CD4-positive, alpha-beta T cell treated with Interleukin-4 for 4 hours (primary cell): ENCODE measurements at places on chromosomes 4 and X.
A peak's percentile ranks its signal among the peaks of the same experiment; 100 is the strongest.

DNA sequence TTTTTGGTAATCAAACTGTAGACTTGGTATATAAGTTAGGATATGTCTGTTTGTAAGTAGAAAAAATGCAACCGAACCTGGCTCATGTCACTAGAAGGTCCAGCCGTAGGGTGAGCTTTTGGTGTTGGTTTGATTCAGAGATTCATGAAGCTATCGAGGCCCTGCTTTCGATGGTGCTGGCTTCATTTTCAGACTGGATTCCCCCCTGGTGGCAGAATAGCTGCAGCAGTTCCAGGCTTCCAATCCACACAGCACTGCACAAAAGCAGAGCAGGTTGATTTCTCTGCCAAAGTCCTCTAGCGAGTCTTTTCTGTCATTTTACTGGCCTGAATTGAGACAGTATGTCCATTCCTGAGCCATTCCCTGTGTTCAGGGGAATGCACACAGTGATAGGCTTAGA, 33.1 kb downstream of the PDK3 start:
- DNase-seq: peak; percentile 22

DNA sequence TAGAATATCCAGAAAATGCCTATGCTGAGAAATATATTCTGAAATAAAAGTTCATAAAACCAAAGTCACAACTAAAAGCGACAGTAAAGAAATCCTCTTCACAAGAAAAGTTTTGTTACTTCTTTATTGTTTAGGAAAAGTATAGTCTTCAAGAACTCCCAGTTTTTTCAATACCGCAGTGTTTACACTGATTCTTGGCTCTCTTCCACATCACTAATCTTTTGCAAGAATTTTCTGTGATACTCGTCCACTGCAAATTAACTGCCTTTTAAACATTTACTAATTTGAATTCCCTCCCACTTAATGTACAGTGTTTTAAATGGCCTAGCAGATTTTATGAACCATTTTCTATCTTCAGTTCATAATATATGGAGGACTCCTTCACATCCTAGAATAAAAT, 65.1 kb downstream of the HPGDS start:
- DNase-seq: no peak

GRCh38 chrX:35743331-35743730, 54.8 kb upstream of the MAGEB16 start:
- DNase-seq: no peak

GRCh38 chr4:177441061-177441802, 1.0 kb downstream of the AGA start:
- DNase-seq: peak; percentile 33
